ENCODE measurements at places on chromosomes 3 and 15. TPM values are rescaled to one million over a fixed set of nuclear protein-coding genes. Genes with fewer than 3 reads are reported as not detected.

Gene DOCK3
- 9.5 TPM for total RNA-seq

Gene RARRES1
- 24.5 TPM for total RNA-seq

DNA sequence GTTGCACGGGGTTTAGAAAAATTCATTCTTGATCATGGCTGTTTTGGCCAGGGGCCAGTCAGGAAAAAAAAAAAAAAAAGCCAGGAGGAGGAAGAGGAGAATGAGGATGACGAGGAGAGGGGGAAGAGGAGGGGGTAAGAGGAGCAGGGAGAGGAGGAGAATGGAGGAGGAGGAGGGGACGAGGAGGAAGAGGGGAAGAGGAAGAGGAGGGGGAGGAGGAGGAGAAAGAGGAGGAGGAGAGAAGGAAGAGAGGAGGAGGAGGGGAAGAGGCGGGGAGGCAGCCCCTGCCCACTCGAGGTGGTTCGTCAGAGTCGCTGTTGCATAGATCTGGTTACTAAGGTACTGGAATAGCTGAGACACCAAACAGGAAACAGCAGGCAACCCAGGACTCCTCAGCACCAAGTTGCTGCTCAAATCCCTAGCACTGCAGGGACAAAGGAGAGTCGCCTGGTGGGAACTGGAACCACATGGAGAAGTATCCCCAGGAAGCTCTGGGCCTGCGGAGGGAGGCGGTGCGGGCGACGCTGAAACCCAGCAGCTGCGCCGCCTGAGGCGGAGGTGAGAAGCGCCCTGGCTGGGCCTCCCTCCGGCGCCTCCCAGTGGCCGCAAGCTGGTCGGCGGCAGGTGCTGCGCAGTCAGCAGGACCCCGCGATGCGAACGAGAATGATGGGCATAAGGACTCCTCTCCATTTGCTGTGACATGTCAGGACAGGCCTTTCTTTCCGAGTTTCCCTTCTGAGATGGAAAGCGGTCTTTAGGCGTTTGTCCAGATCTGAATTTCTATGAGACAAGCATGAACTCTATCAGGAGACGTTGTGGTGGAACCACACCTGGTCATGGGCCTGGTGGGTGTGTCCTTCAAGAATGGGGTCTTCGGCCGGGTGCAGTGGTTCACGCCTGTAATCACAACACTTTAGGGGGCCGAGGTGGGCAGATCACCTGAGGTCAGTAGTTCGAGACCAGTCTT lies 17.5 kb downstream of the FAM240A start:
- ATAC-seq, result peak; percentile 93

Gene CCDC33
- not detected for total RNA-seq

Gene GP5
- 0.31 TPM for total RNA-seq

DNA sequence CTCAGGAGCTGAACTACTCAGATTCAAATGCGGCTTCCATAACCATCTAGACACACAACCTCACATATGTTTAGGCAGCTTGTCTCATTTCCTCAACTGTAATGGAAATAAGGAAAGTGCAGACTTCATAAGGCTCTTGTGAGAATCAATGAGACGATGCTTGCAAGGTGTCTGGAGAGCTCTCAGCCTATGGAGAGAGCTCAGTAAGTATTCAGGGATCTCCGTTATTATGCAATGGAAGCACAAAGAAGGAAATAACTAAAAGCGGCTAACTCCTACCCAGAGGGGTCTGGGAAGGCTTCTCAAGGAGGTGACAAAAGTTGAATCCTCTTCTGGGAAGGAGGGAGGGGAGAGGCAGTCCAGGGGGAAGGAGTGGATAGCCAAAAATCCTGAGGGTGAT lies 50.1 kb upstream of the LIPC start:
- ATAC-seq, result no peak

Gene ANKRD63
- total RNA-seq, result 1.6 TPM

DNA sequence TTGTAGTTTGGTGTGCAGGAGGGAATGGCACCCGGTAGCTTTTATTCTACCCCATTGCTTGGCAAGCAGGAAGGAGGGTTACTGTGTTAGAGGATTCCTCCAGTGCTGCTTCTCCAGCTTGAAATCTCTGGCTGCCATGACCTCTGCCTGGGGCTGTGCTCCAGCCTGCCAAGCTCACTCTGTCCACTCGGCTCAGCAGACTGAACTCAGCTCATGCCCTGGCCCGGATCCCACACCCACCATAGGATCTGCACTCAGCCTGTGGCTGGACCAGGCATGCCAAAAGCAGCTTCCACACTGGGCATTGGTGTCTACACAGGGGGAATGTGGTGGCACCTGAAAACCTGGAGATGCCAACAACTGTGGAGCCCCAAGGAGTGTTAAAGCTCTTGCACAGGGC lies 26.3 kb downstream of the CLDN16 start:
- ATAC-seq, result no peak

GRCh38 chr3:45573591-45573990 lies 21.0 kb upstream of the LIMD1 start:
- no peak for ATAC-seq

DNA sequence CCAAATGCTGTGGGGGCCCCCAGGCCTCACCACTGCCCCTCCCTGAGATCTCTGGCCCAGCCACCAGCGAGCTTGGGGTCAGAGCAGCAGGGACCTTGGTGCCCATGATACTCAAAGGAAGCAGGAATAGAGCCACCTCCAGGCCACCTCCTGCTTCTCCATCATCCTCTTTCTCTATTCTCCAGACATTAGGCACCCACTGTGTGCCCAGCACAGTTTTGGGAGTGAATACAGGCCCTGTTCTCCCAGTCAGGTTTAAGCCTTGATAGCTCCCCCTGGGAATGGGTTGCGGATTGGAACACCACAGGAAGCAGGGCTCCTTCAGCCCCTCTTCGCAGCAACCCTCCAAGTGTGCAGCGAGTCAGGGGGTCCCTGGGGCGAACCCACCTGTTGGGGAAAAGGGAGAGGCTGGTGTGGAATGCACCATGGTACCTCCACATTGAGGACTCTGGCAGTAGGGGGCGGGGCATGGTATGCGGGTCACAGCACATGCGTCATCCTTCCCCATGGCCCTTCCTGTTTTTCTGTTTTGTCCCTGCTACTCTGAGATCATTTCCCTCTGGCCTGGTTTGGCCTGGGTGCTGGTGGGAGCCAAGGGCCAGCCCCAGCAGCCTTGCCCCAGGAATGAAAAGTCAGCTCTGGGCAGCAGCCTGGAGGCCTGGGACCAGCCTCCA lies 14.2 kb upstream of the SEMA3B start:
- ATAC-seq, result peak; percentile 68
